ENCODE measurements at places on chromosomes 12 and 14.

DNA sequence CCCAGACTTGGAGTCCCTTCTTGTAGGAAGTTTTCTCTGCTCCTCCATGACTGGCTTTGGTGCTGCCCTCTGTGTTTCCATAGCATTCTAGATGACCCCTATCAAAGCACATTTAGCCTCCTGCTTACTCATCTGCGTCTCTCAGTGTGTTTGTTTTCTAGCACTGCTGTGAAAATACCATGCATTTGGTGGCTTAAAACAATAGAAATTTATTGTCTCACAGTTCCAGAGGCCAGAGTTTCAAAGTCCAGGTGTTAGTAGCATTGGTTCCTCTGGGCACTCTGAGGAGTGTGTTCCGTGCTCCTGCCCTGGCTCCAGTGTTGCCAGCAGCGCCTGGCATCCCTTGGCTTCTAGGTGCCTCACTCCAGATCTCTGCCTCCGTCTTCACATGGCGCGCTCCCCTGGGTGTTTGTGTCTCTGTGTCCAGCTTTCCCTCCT, 86.1 kb downstream of the CACNA1C start:
- DNase-seq = no peak

- no peak for DNase-seq
These were observed 466.2 kb upstream of the FLRT2 start for GRCh38 chr14:85063747-85064146.

DNA sequence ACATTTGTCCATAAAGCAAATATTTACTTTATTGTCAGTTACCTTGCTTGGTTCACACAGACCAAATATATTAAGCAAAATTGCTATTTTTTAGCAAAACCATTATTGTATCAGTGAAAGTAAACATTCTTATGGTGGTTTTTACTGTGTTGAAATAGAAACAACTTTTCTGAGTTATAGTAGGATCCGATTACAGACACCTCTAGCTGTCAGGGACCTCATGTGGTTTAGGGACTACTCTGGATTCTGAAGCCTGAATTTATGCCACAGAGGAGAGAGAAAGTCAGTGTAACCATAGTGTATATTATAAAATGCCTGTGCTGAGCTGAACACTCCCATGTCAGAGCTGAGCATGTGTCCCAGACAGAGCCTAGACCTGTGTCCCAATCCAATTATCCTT, 287.5 kb downstream of the FLRT2 start:
- DNase-seq = no peak

- DNase-seq = no peak
These were observed 77.2 kb upstream of the DYNC1H1 start for GRCh38 chr14:101887219-101887618.

DNA sequence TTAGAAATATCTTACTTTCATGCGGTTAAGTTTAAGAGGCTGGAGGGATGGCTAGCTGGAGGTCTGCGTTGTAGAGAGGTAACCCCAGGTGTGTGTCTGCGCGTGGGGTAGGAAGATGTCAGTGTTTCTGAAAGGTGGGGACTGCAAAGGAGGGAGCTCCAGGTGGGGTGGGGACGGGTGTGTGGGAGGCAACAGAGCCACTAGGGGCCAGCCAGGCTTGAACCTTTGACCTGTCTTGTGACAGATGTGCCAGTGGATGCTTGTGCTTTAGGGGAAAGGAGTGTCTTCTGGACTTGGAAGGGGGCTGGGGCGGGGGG, 841 bp downstream of the GLI1 start:
- no peak for DNase-seq

- DNase-seq = no peak
These were observed 54.4 kb downstream of the TESC start for GRCh38 chr12:117044790-117045159.

- DNase-seq = no peak
These were observed 15.2 kb downstream of the RASSF3 start for GRCh38 chr12:64625243-64626077.

- DNase-seq = no peak
These were observed 155.2 kb downstream of the FBXL14 start for GRCh38 chr12:1439201-1439600.

DNA sequence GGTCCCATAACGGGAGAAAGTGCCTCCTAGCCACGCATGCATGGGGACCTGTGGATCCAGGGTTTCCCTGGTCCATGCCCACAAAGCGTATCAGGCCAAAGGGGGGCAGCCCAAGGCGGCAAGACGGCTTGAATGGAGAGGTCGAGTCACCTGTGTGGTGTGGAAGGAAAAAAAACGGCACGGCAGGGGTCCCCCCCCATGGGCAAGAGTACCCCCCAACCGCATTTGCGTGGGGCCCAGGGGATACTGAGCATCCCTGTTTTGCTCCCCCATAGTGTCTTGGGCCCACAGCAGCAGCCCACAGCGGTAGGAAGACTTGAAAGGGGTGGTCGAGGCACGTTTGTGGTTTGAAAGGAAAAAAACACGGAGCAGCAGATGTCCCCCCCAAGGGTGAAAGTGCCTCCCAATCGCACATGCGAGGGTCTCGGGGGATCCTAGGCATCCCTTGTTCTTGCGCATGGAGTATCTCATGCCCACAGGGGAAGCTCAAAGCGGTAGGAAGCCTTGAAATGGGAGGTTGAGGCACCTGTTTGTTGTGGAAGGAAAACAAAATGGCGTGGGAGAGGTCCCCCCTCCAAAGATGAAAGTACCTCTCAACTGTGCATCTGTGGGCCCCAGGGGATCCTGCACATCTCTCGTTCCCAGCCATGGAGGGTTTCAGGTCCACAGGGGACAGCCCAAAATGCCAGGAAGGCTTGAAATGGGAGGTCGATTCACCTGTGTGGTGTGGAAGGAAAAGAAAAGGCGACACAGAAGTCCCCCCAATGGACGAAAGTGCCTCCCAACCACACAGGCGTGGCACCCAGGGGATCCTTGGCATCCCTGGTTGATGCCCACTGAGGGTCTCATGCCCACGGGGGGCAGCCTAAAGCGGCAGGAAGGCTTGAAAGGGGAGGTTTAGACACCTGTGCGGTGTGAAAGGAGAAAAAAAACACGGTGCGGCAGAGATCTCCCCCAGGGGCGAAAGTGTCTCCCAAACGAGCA, 577.5 kb downstream of the ALG10 start:
- DNase-seq = no peak

DNA sequence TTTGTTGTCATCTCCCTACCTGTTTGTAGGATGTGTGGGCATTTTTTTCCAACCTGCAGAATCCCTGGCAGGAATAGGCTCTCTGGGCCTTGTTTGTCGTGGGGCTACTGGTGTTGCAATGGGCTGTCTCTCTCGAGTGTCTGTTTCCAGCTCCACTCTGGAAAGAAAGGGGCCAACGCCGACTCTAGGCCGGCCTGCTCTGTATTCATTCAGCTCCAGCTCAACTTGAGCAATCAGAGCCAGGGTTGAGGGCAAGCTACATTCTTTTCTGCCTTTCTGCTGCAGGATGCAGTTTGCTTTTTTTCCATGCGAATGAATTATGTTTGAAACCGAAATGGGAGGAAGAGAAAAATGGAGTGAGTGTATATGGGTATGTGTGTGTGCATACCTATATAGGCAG, 2.3 kb downstream of the JDP2 start:
- DNase-seq = no peak

DNA sequence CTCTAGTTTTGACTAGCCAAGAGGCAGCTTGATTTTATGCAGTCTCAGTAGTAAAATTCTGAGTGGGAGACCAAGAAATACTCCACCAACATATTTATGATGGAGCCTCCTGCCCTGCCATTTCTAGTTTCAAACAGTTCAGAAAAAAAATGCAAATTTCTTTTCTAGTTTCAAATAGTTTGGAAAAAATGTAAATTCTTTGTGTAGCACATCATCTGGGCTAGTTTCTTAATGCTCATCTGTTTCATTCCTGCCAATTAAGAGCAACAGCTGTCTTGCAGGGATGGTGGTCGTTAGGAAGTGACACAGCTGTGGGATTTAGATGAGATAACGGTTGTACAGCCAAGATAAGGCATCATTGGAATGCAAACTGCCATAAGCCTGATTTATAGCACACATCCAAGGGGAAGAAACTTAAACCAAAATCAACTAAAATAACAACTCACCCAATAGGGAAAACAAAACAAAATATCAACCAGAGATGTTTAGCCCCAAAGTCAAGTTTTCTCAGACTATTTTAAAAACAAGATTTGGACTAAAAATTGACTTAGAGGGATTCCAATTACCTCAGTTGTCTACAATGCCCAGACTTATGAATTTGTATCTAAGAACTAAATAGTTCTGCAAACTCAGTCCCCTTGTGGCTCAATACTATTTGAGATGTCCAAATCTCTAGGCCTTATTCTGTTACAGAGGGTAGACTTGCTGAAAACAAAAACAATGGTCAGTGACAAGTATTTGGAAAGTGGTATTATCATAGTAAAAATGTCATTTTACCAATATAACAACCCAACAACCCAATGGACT, 291.3 kb upstream of the ATP2B1 start:
- no peak for DNase-seq

GRCh38 chr12:38158428-38159091, 158.0 kb upstream of the ALG10B start:
- no peak for DNase-seq

GRCh38 chr12:87813476-87814234, 215.5 kb downstream of the C12orf50 start:
- DNase-seq = no peak

DNA sequence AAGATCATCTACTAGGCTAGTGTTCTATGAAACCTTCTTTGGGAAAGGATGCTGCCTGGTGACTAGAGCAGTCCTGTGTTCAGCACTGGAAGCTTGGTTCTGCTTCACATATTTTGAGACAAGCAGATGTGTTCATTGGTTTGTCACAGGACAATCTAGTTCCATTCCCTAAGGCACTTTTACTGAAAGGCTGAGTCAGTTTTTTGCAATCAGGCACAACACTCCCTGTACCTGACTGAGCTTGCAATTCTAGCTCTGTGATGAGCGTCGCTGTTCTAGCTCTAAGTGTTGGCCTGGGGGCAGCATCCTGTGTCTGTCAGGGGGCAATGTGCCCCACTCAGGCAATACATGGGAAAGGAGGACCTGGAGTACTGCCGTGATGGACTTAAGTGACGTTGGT, 144.4 kb downstream of the CAND1 start:
- DNase-seq = no peak

DNA sequence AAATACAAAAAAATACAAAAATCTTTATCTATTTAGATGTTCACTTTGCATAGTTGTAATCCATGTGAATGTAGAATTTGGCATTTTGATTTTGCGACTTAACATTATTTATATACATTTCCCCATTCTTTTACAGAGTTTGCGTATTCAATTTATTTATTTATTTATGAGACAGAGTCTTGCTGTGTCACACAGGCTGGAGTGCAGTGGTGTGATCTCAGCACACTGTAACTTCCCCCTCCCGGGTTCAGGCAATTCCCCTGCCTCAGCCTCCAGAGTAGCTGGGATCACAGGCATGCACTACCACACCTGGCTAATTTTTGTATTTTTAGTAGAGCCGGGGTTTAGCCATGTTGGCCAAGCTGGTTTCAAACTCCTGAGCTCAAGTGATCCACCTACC, 25.3 kb upstream of the STRN3 start:
- DNase-seq = no peak

DNA sequence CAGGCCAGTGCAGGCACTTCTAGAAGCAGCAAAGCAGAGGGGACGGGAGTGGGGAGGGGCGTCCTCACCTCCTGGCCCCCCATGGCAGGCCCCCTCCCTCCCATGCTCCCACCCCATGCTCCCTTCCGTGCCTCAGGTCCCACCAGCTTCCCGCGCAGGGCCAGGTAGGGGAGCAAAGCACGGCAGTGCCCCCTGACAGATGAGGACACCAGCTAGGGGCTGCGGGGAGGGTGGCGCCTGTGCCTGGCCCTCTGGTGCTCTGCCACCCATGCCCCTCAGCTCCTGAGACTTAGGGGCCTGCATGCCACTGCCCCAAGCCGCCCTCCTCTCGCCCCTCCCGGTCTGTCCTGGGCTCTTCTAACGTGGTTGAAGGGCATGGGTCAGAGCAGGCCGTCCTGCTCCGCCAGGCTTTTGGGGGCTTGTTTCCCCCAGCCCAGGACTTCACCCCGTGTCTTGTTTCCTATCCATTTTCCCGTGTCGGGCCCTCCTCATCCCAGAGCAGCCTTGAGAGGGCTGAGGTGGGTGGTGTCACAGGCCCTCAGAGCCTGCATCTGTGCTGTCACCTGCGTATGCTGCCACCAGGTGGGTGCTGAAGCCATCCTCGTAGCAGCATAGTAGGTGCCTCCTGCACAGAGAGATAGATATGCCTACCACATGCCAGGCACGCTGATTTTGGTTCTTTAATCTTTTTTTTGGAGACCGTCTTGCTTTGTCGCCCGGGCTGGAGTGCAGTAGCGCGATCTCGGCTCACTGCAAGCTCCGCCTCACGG, 10.2 kb downstream of the TRMT61A start:
- peak; percentile 62 for DNase-seq

DNA sequence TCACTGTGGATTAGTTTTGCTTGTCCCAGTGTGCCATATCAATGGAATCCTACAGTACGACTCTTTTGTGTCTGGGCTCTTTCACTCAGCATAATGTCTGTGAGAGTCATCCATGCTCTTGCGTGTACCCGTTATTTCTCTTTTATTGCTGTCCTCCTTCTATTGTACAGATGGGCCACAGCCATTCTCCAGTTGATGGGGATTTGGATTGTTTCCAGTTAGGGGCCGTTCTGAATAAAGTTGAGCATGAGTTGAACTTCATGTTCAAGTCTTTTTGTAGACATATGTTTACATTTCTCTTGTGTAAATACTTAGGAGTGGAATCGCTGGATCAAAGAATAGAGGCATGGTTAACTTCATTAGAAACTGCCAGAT, 38.3 kb downstream of the MYO1H start:
- no peak for DNase-seq

DNA sequence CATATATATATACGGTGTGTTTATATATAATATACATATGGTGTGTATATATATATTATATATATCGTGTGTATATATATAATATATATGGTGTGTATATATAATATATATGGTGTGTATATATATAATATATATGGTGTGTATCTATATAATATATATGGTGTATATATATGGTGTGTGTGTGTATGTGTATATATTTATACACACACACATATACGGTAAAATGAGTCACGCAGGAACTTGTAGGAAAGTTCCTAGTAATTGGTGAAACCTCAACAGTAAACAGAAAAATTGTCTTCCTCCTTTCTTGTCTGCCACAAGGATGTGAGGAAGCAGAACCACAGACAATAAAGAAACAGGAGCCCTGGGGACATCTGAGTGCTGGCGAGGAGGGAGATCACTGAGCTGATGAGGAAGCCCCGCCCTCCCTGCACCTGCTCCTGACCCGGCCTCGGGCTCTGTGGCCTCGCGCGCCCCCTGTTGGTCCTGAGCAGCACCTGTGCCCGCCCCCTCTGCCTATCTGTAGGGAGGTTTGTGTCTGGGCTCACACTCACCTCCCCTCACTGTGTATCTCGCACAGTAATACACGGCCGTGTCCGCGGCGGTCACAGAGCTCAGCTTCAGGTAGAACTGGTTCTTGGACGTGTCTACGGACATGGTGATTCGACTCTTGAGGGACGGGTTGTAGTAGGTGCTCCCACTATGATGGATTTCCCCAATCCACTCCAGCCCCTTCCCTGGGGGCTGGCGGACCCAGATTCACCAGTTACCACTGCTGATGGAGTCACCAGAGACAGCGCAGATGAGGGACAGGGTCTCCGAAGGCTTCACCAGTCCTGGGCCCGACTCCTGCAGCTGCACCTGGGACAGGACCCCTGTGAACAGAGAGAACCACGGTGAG, 1079.4 kb downstream of the TMEM121 start:
- DNase-seq = peak; percentile 62
